Psoas muscle (tissue), 8 donors: ENCODE measurements at places on chromosomes 6 and 20. TPM values are rescaled to one million over a fixed set of nuclear protein-coding genes. Genes with fewer than 3 reads are reported as not detected.

GPSM3 gene
- 2.7 TPM for polyA plus RNA-seq

TTBK1 gene
- polyA plus RNA-seq: 0.01 TPM

GSTA2 gene
- polyA plus RNA-seq: not detected

- DNase-seq: no peak
These were observed 211.5 kb upstream of the PROKR2 start for GRCh38 chr20:5528261-5528660.

- DNase-seq: no peak
These were observed 126.0 kb downstream of the RNASET2 start for GRCh38 chr6:166830185-166830890.

GRCh38 chr6:143361536-143362191, 88.8 kb downstream of the ADAT2 start:
- DNase-seq: no peak
